ENCODE measurements at places on chromosomes 4 and X.

DNA sequence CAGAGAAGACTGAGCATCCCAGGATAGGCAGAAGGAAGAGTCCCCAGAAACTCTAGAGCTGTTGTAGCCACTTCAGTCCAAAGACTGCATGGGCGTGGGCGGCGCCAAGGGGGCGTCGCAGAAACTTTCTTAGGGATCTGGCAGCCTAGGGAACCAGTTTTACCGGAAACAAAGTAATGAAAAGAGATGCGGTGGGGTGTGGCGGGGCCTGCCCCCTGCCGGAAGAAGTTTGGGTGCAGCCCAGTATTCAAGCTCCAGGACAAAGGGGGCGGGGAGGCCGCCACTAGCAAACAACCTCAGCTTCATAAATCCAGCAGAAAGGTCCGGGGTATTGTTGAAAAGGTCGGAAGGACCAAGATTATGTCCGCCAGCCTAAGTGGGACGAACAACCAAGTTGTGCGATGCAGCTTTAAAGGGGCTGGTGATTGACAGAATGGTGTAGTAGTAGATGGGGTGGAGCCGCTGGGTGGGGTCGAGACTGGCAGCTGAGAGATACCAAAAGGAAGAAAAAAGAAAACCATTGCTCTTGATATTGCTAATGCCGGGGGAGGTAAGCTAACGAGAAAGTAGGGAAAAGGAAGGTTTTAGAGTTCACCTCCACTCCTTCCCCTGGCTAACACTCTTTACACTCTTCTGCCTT, 190.5 kb downstream of the RRAGB start:
- DNase-seq, result peak; percentile 5

DNA sequence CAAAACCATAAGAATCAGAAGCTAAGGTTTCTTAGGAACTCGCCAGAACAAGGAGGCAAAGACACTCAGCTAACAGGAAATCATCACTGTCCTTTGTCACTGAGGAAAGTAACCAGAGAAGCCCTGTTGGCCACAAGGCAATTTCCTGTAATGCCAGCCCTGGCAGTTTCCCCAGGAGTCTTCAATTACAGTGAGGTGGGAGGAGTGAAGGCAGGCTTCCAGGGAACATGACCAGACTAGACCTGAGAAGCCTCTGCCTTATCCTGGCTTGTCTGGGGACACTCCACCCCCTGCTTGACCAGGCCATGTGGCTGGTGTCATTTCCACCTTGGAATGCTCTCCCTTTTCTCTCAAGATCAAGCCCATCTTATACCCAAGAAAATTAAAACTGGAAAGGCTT, 125.3 kb downstream of the COL4A6 start:
- no peak for DNase-seq

DNA sequence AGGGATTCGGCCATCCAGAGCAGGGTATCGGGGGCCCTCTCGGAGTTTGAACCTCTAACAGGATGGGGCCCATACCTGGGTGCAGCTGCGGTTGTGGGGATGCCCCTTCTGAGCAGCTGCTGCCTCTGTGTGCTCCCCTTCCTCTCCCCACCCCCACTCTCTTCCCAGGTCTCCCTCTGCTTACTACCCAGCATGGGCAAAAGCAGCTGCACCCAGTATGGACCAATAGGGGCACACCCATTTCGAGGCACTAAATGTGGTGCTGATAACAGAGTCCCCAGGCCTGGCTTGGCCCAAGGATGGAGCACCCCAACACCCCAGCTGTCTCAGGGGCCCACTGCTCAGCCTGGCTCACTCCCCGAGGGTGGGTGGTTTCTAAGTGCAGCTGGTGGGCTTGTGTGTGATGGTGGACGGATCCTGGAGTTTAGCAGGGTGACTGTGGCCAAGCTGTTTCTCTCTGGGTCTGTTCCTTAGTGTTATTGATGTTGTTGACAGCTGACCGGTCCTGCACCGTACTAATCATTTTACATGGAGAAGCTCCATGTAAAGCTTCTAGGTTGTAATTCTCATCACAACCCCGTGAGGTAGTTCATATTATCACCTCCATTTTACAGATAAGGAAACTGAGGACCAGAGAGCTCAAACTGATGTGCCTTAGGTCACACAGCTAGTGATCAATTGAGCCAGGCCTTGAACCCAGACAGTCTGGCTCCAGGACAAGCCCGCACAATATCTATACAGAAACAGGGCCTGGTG, 13.1 kb upstream of the KIAA0232 start:
- DNase-seq, result no peak

DNA sequence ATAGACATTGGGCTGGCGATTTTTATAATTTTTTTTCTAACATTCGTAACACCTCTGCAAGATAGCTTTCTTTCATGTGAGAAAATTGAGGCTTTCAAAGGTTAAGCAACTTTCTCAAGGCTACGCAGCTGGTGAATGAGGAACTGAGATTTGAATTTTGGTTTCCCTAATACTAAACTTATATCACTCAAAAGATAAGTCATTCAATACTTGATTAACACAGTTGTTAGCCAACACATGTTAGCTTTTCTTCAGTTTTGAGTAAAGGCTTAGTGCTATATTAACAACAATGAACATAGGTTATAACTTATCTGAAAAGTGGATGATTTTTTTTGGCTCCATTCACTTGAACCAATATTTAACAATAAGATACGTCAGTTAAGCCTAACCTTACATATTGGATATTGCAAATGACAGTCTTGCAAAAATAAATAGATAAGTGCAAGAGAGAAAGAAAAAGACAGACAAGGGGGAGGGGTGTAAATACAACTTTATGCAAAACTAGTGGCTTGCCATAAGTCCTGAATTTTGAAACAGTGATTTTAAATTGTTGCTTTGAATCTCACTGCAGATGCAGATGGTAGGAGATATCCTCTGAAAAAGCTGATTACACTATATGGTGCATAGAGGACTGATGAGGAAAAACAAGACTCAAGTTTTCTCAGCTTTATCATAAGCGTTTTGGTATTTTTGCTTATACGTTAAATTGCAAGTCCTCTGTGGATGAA, 11.1 kb upstream of the GPM6A start:
- no peak for DNase-seq

GRCh38 chr4:123064390-123064789, 142.0 kb upstream of the NUDT6 start:
- no peak for DNase-seq

GRCh38 chr4:17912011-17912410, 101.2 kb downstream of the NCAPG start:
- DNase-seq, result no peak

GRCh38 chrX:73577361-73577760, 14.4 kb downstream of the CHIC1 start:
- DNase-seq, result no peak

DNA sequence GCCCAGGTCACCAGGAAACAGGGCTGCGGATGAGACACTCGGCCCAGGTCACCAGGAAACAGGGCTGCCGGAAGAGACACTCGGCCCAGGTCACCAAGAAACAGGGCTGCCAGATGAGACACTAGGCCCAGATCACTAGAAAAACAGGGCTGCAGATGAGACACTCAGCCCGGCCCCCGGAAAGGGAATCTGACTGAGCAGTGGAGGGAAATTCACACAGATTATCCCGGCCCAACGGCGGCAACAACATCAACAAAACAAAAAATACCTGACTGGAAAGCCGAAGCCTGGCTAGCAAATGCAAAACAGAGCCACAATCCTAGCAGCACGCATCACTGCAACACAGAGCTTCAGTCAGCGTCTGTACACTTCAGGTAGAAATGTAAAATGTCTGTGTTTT, 20.7 kb downstream of the AFAP1 start:
- no peak for DNase-seq

GRCh38 chr4:21554066-21554465, 394.5 kb downstream of the KCNIP4 start:
- DNase-seq, result no peak

GRCh38 chr4:154743683-154744340, at the start of gene LRAT:
Gene LRAT (plus strand): TSS chr4:154744000. CDS start chr4:154744327, 327 bp downstream.
- DNase-seq, result no peak

- DNase-seq, result no peak
These were observed 46.5 kb downstream of the REPS2 start for GRCh38 chrX:16992951-16993350.

GRCh38 chr4:137519406-137519805, 12.9 kb downstream of the PCDH18 start:
- DNase-seq, result no peak

DNA sequence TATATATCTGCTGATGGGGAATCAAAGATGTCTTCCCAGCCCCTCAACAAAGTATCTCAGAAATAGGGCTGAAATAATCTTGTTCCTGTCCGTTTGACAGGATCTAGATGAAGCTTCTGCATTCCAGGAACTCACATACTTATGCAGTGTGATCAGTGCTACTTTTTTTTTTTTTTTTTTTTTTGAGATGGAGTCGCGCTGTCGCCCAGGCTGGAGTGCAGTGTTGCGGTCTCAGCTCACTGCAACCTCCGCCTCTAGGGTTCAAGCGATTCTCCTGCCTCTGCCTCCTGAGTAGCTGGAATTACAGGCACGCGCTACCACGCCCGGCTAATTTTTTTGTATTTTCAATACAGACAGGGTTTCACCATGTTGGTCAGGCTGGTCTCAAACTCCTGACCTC, 36.4 kb downstream of the DHX15 start:
- no peak for DNase-seq

DNA sequence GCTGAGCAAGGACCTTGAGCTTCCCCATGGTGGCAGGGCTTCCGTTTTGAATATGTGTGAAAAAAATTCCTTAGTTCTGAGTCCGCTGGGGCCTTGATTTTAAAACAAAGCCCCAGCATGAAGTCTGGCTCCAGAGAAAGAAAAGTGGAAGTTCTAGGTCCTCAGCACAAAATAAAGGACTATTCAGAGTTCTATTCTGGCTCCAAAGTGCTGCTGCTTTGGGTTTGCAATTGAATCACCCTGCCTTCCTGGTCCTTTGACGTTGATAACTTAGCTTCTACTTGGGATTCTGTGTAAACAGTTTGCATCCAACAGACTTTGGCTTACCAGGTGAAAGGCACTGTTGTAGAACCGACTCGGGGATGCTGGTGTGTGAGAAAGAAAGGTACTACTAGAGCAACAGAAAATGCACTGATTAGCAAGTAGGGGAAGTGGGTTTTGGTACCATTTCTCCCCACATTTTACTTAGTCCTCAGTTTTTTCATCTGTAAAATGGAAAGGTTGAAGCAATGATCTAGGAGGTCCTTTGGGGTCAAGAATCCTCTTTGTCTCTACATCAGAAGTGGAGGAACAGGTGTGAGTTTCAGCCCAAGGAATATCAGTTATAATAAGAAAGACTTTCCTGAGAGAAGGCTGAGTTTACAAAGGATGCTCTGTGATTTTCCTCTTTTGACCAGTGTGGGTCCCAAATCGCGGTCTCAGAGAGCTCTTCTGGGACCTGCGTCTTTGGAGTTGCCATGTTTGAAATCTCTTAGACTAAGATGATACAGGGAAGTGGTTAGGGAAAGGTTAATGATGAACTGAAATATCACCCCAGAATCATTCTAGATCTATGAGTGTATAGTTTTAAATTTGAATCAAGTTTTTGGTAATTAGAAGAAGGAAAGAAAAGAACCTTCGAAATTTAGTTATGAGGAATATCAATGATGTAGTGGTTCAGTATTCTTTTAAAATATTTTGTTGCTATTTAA, 28.2 kb downstream of the IGFBP7 start:
- no peak for DNase-seq

- DNase-seq, result no peak
These were observed 23.1 kb downstream of the DACH2 start for GRCh38 chrX:86171366-86171765.

DNA sequence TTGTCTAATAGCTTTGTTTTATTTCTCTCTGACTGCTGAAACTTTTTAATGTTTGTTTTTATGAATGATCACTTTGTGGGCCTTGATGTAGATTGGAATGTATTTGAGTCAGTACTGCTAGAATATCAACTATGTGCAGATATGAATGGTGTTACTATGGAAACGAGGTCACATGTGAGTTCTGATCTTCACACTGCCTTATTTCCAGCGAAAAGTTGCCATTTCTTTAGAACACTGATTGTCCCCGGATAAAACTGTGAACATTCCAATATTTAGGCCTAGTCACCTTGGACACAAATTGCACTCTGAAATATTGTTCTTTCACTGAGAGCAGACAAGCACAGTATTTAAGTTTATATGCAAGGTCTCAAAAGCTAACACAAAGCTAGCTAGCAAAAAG, 27.2 kb upstream of the MAGED1 start:
- no peak for DNase-seq

GRCh38 chrX:25011589-25012432, 4.0 kb downstream of the ARX start:
- DNase-seq, result no peak

DNA sequence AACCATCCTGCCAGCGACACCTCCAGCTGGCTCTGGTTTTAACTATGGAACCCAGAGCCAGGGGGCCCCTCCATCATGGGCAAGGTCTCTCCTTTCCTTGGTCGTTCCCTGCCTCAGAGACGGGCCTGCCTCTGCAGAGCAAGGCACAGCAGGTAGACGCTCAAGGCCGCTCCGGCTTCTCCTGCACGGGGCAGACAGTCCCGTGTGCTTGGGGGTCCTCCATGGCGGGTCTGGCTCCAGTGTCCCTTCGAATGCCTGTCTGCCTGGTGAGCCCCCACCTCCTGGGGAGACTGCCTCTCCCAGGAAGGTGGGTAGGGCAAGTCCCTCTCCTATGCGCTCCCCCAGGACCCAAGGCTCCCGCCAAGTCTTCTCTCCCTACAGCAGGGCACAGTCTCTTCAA, 71.5 kb downstream of the ACOX3 start:
- DNase-seq, result no peak

DNA sequence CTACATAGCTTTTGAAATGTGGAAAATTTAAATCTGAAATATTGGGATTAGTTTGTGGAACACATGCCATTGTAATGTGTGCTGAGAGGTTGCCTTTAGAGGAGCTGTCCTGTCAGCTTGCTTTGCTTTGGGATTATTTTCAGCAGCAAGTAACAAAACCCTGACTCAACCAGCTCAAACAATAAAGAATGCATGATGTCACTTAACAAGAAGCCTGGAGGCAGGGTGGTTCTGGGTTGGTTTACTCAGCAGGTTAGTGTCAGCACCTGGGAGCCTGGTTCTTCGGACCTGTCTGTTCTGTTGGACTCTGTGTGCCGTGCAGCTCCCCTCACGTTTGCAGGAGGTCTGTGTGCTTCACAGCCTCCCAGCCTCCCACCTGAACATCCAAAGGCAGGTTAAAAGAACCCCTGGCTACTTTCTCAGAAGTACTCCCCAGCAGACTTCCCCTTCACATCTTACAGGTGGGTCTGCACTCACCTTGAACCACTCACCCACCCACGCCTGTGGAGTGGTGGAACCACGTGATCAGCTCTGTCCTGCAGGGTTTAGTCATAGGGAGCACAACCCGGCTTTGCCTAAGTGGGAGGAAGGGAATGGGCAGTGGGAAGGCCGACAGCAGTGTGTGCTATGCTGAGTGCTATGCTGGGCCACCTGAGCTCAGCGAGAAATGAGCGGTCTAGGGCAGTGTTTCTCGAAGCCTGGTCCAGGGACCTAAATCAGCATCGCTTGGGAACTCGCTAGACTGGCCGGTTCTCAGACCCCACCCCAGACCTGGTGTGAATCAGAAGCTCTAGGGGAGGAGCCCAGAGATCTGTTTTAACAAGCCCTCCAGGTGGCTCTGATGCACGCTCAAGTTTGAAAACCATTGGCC, 20.4 kb downstream of the TMEM131L start:
- DNase-seq, result no peak

DNA sequence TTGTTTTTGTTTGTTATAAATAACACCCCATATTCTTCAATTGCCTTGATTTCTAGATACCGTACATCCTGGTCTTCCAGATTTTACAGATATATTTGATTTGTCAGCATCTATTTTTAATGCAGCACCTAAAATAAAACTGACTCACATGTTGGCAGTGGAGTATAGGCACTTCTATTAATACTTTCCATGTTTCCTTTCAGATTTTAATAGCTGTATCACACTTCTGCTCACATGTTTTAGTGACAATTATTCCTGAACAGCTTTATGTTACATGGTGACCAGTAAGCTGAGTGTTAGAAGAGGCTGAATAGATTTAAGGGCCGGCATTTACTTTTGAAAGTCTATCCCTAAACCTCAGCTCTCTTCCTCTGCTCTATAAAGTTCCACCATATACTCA, 46.1 kb downstream of the C4orf46 start:
- DNase-seq, result no peak

All from stimulated activated CD8-positive, alpha-beta memory T cell treated with anti-CD3 and anti-CD28 coated beads, Interleukin-15, amount 100 ng/mL, for 24 hours (primary cell).